NCI-H2227 treated with DMSO at 0.1 percent for 48 hours (cell line): ENCODE measurements at places on chromosomes 13 and 19.

DNA sequence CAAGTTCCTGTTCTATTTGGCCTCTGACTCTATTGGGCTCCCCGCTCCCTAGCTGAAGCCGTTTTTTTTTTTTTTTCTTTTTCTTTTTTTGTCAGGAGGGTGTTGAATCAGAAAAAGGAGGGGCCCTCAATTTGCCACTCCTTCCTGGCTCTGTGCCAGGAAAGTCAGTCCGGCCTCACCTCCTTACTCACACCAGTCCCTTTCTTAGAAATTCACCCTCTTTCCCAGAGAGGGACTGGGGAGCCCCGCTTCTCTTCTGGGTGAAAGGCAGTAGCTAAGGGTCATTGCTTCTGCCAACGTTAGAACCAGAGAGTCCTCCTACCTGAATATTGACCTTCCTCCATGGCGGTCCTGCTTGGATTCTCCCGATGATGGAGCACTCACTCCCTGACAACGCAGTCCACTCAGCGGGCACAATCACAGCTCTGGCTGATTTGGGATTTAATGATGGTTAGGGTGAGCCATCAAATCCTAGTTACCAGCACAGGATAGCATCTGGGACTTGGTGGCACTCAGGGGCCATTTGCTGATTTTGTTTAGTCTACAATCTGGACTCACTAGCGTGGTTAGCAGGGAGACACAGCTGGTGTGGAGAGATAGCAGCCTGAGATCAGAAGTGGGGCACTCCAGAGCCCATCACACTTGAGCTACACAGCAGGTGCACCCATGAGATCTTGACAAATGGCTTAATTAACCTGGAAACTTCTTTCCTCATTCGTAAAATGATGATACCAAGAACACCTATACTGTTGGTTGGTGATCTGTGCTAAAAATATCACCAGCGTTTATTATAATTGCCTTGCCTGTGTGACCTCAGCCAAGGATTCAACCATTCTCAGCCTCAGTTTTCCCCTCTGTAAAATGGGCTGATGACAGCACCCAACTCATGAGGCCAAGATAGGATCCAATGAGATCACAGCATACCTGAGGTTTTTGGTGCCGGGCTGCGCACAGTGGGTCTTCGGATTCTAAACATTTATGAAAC lies 2.2 kb downstream of the FCER2 start:
- DNase-seq, result no peak

DNA sequence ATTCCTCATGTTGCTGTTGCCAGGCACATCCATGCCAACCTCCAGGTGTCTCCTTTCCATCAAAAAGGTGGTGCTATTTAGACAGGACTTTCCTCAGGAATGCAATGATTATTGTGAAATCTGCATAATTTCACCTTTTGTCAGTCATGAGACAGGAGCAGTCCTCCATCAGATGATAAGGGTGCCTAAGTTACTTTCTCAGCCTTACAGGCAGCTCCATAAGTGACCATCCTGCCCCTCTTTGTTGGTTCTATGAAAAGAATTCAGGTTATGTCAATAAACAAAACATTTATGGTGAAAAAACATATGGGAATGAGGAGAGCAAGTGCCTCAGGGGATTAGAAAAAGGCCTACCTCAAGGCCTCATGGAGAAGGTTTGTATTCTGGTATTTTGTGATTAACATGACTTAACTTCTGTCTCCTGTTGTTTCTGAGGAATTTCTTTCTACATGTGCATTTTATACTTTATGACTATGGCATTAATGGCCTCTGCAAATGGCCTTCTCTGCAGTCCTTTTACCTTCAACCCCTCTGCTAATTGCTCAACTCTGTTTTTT lies 110.3 kb upstream of the DIAPH3 start:
- DNase-seq, result no peak

DNA sequence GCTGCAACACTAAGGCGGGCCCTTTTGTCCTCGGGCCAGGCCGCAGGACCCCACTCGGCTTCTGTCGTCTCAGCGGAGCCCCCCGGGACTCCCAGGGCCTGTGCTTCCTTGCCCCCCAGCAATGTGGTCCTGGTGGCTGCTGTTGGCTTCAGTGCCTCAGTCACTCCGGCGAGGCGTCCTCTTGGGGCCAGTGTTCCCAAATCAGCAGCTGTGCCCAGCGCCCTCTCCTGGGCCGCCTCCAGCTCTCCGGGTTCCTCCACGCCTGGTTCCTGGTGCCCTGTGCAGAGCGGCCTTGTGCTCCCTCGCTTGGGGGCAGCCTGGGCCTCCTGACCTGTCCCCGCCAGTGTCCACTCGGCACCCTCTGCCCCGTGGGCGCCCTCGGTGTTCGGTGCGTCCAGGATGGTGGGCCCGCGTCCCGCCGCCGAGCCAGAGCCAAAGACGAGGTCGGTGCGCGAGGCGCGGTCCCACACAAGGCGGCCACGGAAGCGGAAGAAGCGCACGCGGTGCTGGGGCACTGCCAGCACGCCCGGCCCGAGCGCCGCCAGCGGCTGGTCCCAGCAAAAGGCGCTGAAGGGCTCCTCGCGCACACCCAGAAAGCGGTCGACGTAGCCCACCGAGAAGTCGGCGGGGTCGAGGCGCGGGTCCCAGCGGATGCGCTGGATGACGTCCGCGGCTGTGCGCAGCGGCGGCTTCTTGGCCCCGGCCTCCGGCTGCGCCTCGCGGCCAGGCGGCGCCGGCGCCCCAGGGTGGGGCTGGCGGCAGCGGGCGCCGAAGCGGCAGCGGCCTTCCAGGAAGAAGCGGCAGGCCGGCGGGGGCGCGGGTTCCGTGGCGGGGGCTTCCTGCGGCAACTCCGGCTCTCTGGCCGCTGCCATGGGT lies 685 bp downstream of the LENG9 start:
- no peak for DNase-seq

DNA sequence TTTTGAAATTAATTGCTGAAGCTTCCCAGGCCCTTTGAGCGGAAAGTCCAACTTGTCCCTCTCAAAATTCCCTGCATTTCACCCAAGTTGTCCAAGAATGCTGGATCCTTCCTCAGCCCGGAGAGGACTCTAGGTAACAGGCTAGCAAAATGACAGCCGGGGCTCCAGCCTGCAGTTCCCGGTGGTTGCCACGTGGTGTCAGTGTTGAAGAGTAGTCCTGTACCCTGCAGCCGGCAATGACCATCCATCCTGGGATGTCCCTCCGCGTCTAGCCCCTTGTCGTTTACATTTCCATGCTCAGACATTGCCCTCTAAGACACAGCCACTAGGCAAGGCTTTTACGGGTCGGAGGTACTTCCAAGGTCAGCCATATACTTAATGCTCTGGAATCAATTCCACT lies 31.4 kb upstream of the MTIF3 start:
- DNase-seq, result no peak

DNA sequence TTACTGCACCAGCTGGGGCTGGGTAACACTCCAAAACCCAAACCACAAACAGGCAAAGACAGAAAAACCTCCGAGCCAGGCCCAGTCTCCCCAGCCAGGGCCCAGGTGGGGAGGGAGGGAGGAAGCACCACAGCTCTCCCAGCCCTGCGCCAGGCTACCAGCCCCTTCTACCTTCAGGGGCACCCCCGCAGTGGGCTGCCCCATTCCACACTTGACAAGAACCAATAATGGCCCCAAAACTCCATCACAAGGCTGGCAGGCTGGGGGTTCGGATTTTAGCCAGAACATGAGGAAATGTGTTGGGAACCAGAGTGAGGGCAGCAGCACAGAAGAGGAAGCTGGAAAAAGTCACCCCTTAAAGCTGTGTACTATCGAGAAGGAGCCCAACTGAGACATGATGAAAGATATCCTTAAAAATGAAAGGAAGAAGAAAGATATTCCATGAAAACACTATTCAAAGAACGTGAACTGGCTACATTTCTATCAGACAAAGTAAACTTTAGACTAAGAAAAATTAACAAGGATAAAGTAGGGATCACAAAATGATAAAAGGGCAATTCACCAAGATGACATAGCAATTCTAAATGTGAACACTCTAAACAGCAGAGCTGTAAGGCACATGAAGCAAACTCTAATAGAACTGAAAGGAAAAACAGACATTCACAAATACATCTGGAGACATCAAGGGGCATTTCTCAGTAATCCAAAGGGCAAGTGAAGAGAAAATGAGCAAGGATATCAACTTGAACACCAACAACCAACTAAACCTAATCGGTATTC lies 12.9 kb downstream of the TUBGCP3 start:
- DNase-seq, result no peak

DNA sequence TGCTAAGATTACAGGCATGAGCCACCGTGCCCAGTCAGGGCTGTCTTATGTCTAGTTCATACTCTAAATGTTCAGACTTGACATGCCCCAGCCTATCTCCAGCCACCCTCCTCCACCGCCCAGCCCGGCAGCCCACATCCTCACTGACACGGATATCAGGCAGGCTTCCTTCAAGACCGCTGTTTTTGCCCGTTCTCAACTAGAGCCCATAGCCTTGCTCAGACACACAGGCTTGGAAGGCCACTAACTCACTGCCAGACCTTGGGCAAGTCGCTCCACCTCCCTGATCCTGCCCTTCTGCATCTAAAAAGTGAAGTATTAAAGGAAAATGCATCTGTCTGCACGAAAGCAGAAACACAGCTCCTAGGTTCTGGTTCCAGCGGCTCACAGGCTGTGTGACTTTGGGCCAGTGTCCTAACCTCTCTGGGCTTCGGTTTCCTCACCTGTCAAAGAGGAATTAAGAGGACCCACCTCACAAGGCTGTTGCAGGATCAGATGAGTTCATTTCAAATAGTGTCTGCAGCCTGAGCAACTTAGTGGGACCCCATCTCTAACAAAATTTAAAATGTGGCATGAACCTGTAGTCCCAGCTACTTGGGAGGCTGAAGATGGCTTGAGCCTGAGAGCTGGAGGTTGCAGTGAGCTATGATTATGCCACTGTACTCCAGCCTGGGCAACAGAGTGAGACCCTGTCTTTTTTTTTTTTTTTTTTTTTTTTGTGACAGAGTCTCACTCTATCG lies 14.5 kb upstream of the CERS4 start:
- DNase-seq, result no peak

DNA sequence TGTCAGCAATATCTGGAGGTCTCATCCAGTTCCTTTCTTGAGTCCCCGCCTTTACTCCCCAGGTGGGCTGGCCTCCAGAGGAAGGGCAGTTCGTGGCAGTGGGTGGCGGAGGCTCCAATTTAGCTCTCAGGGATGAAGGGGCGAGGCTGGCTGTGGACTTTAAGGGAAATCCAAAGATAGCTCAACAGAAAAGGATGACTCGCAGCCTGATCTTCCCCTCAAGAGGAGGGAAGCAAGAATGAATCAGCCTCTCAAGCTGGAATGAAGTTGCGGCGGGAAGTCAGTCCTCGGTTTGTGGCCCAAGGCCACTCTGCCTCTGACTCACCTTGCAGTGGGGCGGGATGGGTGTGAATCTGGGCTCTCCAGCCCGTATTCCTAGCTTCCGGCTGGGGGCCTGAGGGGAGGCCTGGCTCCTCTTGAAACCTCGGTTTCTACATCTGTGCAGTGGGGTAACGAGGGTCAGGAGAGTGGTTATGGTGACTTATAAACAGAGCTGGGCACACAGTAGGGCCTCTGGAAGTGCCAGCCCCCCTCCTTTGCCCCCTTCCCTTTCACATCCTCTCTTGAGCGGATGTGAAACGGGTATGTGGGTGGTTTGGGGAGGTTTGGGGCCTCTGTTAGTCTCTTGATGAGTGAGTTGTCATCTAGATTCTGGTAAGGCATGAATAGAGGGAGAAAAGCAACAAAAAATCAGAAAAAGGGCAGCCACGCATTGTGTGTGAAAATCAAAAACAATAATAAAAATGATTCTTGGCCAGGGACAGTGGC lies 10.5 kb upstream of the SMG9 start:
- no peak for DNase-seq

DNA sequence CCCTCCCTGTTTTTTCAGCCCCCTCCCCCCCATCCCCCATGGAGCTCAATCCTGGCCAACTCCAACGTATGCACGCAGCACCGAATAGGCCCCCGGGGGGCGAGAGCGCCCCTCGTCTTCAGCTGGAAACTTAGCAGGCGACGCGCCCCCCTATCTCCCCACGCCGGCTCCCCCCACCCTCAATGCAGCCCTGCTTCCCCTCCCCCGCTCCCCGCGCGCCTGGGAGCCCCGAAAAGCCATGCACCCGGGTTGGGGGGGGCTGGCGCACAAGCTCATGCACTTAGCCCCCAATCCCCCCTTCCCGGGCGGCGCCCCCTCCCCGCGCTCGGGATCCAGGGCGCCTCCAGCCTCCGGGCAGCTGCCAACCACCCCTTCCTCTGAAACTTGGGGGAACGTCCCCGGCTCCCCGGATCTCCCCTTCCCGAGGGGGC lies 508 bp downstream of the ZBTB7A start:
- DNase-seq, result no peak

GRCh38 chr19:5559804-5560133 lies 8.0 kb downstream of the TINCR start:
- no peak for DNase-seq

DNA sequence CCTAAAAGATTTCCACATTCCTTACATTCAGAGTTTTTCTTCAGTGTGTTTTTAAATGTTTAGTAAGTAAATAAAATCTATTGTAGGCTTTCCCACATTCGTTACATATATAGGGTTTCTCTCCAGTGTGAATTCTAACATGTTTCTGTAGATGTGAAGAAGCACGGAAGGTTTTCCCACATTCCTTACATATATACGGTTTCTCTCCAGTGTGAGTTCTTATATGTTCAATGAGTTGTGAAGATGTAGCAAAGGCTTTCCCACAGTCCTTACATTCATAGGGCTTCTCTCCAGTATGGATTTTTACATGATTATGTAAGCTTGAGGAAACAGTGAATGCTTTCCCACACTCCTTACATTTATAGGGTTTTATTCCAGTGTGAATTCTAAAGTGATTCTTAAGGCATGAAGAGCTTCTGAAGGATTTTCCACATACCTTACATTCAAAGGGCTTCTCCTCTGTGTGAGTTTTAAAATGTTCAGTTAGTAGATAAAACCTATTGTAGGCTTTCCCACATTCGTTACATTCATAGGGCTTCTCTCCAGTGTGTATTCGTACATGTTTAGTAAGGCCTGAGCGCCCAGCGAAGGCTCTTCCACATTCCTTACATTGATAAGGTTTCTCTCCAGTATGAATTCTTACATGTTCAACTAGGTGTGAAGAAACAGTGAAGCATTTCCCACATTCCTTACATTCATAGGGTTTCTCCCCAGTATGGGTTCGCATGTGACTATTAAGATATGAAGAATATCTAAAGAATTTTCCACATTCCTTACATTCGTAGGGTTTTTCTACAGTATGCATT lies 18.2 kb downstream of the ZNF121 start:
- no peak for DNase-seq

- DNase-seq, result no peak
Observed at GRCh38 chr13:100608489-100608888, 19.9 kb upstream of the GGACT start.

DNA sequence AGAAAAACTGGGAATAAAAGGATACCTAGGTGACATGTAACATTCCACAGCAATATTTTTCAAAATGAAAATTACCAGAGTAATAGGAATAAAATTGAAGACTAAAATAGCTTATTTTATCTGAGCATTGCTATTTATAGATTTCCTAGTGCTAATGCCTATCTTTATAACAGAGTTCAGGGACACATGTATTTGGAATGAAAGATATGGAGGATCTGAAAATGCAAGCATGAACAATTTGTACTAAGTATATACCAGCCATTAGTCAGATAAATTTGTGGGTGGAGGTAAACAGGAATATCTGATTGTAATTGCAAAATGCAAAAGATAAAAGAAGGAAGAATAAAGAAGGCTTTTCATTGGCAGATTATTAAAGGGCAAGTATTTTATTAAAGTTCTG lies 345.9 kb downstream of the GPC5 start:
- no peak for DNase-seq
